Hepatocyte (in vitro differentiated cells): ENCODE measurements at places on chromosomes 16 and 17. TPM values are rescaled to one million over a fixed set of nuclear protein-coding genes. Genes with fewer than 3 reads are reported as not detected.

- peaks cover 15% of the 10 kb centered on the region for H3K4me1 ChIP-seq
- no peak overlapping the region for H3K27ac ChIP-seq
- no peak for DNase-seq
- H3K36me3 ChIP-seq: peaks cover 11% of the 10 kb centered on the region
Measured at GRCh38 chr16:11029948-11030347, 85.6 kb downstream of the CLEC16A start.

The MYH1 gene
- 0.12 TPM in 1 of 2 replicates, not detected in the other for total RNA-seq

The SAMD14 gene
- total RNA-seq: 2.4 and 3.1 TPM in 2 replicates

DNA sequence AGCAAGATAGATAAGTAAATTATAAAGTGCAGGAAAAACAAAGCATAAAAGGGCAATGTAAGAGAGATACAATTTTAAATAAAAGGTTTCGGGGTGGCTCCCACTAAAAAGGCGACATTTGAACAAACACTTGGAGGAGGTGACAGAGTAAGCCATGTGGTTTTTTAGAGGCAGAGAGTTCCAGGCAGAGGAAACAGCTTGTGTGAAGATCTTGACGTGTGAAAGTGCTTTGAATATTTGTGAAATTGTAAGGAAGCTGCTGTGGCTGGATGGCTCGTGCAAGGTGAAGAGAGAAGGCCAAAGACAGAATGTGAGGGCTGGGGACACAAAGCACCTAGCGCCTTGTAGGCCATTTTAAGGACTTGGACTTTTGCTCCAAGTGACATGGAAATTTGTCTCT, 28.6 kb upstream of the HYDIN start:
- H3K4me3 ChIP-seq: no peak overlapping the region
- H3K27me3 ChIP-seq: peaks cover 4% of the 10 kb centered on the region
- no peak overlapping the region for H3K27ac ChIP-seq
- no peak for DNase-seq
- H3K4me1 ChIP-seq: no peaks in the 10 kb centered on the region
- no peaks in the 10 kb centered on the region for H3K36me3 ChIP-seq

The KRTAP2-3 gene
- total RNA-seq: not detected in 2 replicates

The IRX5 gene
- 3.2 and 5.3 TPM in 2 replicates for total RNA-seq

DNA sequence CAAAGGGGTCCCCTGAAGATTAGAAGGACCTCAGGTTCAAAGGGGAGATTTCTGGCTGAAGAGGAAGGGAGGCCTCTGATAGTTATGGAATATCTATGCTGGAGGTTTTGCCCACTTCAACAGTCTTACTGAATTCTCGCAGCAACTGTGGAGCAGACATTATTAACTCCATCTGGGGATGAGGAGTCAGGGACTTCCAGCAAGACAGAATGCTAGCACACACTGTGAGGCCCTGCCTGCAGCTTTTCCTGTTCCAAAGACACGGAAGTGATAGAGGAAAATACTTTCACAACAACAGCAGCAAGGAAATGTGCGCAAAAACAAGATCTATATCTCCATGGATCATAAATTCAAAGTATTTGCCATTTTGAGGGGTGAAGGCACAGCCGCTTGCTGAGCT, 72.8 kb downstream of the RPH3AL start:
- H3K27me3 ChIP-seq: no peaks in the 10 kb centered on the region
- H3K27ac ChIP-seq: no peak overlapping the region

GRCh38 chr17:13958773-13959172, 110.5 kb upstream of the COX10 start:
- no peak overlapping the region for H3K4me3 ChIP-seq
- no peaks in the 10 kb centered on the region for H3K36me3 ChIP-seq
- no peak overlapping the region for H3K27ac ChIP-seq

- no peak overlapping the region for H3K27ac ChIP-seq
- no peak for DNase-seq
- H3K4me3 ChIP-seq: no peak overlapping the region
- H3K4me1 ChIP-seq: no peaks in the 10 kb centered on the region
Measured at GRCh38 chr17:29607557-29608195, 14.7 kb downstream of the ANKRD13B start.

DNA sequence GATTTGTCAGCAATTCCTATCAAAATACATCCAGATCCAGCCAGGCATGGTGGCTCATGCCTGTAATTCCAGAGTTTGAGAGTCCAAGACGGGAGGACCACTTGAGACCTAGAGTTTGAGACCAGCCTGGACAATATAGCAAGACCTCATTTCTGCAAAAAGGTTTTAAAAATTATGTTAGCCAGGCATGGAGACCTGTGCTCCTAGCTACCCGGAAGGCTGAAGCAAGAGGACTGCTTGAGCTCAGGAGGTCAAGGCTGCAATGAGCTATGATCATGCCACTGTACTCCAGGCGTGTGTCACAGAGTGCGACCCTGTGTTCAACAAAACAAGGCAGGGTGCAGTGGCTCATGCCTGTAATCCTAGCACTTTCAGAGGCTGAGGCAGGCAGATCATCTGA, 215.2 kb downstream of the CPPED1 start:
- H3K27me3 ChIP-seq: no peaks in the 10 kb centered on the region
- no peaks in the 10 kb centered on the region for H3K4me1 ChIP-seq
- no peak overlapping the region for H3K4me3 ChIP-seq

The NPIPA7 gene
- total RNA-seq: 5.1 and 11.2 TPM in 2 replicates

DNA sequence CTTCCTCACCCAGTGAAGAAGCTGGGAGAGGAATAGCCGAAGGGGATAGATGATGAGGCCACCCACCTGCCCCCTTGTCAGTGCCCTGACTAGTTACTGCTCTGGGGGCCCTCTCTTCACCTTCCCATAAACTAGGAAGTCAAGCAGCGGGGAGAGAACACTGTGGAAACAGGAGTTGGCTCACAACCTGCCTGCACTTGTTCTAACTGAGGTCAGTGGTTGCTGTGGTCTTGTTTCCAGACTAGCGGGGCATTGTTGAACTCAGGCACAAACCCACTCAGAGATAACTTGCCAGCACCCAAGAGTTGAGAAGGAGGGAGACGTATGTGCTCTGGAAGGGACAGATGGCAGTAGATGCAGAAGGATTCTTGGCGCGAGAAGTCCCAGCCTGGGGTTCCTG, 48.6 kb upstream of the DDX52 start:
- H3K4me3 ChIP-seq: no peak overlapping the region
- H3K36me3 ChIP-seq: no peaks in the 10 kb centered on the region
- peaks cover 27% of the 10 kb centered on the region for H3K4me1 ChIP-seq
- H3K27ac ChIP-seq: peak overlapping the region; percentile 66
- no peak for DNase-seq

The WFDC1 gene
- 12.9 and 14.0 TPM in 2 replicates for total RNA-seq

The C17orf107 gene
- total RNA-seq: 7.4 and 9.1 TPM in 2 replicates

GRCh38 chr16:88671806-88672205, 8.9 kb upstream of the MVD start:
- DNase-seq: no peak
- H3K4me3 ChIP-seq: no peak overlapping the region
- no peak overlapping the region for H3K27ac ChIP-seq
- H3K27me3 ChIP-seq: no peaks in the 10 kb centered on the region
- no peaks in the 10 kb centered on the region for H3K36me3 ChIP-seq

DNA sequence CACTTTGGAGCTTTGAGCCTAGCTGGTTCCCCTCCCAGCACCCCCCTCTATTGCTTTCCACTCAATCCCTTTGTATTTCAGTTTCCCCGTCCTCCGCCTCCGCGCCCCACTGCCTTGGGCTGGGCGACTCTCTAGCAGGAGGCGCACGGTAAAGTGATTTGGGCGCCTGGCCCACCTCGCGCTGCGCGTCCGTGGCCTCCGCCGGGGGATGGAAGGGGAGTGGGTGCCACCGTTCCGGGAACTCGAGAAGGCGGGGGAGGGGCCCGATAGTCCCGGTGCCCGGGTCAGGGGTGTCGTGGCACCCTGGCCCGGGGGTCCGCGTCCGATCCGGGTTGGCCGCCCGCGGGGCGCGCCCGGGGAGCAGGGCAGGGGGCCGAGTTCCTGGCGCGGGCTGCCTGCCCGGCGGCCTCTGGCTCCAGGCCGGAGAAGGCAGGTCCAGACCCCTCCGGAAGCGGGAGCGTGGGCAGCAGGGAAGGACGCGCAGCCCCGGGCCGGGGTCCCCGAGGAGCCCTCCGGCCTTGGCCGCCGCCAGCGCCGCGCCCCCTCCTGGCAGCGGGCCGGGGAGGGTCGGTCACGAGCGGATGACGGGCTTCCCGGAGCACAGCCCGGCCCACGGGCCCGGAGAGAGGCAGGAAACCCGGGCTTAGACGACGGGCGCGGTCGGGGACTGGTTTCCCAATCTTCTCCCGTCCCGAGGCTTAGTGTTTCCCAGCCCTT, 15.8 kb downstream of the MEOX1 start:
- no peaks in the 10 kb centered on the region for H3K4me1 ChIP-seq
- peaks cover 5% of the 10 kb centered on the region for H3K27me3 ChIP-seq
- H3K27ac ChIP-seq: no peak overlapping the region
- no peak overlapping the region for H3K4me3 ChIP-seq

GRCh38 chr17:8877984-8878383, 10.5 kb upstream of the PIK3R6 start:
- DNase-seq: no peak
- peaks cover 17% of the 10 kb centered on the region for H3K27me3 ChIP-seq
- H3K36me3 ChIP-seq: no peaks in the 10 kb centered on the region
- H3K4me1 ChIP-seq: peaks cover 4% of the 10 kb centered on the region
- H3K27ac ChIP-seq: no peak overlapping the region
- no peak overlapping the region for H3K4me3 ChIP-seq

- H3K4me1 ChIP-seq: no peaks in the 10 kb centered on the region
- H3K36me3 ChIP-seq: no peaks in the 10 kb centered on the region
- H3K4me3 ChIP-seq: no peak overlapping the region
- no peak overlapping the region for H3K27ac ChIP-seq
- H3K27me3 ChIP-seq: no peaks in the 10 kb centered on the region
Measured at GRCh38 chr16:28098171-28098958, 34.9 kb upstream of the GSG1L start.

DNA sequence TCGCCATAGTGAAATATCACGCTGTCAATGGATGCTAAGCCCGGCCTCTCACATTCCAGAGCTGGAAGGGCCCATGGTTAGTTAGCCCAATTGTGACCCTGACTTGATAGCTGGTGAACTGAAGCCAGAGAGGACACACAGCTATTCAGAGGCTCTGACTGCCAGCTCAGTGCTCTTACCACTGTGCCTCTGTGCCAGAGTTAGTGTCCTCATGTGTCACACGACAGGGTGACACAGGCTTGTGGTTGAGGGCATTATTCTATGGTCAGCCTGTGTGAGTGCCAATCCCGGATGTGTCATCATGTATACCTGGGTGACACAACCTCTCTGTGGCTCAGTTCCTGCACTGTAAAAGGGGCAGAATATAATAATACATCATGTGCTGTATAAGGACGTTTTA, 2.5 kb upstream of the MT1X start:
- H3K36me3 ChIP-seq: no peaks in the 10 kb centered on the region
- no peak for DNase-seq
- H3K27ac ChIP-seq: no peak overlapping the region
- H3K27me3 ChIP-seq: peaks cover 46% of the 10 kb centered on the region
- no peak overlapping the region for H3K4me3 ChIP-seq

GRCh38 chr17:18025241-18025944, 13.6 kb downstream of the ATPAF2 start:
- H3K4me3 ChIP-seq: no peak overlapping the region
- no peaks in the 10 kb centered on the region for H3K36me3 ChIP-seq
- H3K27ac ChIP-seq: no peak overlapping the region
- no peaks in the 10 kb centered on the region for H3K4me1 ChIP-seq
- no peak for DNase-seq

The CRHR1 gene
- not detected in 2 replicates for total RNA-seq

The FBXW10B gene
- total RNA-seq: 0.68 and 1.3 TPM in 2 replicates

GRCh38 chr17:34892461-34893249, 68.6 kb downstream of the CCT6B start:
- no peak overlapping the region for H3K4me3 ChIP-seq
- H3K27ac ChIP-seq: no peak overlapping the region
